NCI-H2171 (cell line): ENCODE measurements at places on chromosomes 16 and 17.

- DNase-seq, result peak; percentile 50
Measured at GRCh38 chr17:80968602-80969029, 23.0 kb upstream of the CHMP6 start.

DNA sequence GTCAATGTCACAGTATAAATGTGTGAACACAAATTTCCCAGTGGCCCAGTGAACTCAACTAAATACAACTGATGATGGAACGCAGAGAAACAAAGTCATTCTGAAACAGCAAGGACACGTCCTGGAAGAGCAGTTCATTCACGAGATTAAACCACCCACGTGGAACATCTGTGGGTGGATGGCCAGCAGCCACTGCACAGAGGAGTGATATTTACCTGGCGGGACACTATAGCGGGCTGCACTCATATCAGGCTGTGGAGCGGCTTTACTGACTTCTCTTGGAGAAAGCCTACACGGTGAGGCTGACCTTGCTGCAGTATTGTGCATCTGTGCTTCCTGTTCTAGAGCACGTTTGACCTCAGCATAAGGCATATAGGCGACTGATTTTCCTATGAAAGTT lies 87.3 kb downstream of the TTC19 start:
- DNase-seq, result no peak

DNA sequence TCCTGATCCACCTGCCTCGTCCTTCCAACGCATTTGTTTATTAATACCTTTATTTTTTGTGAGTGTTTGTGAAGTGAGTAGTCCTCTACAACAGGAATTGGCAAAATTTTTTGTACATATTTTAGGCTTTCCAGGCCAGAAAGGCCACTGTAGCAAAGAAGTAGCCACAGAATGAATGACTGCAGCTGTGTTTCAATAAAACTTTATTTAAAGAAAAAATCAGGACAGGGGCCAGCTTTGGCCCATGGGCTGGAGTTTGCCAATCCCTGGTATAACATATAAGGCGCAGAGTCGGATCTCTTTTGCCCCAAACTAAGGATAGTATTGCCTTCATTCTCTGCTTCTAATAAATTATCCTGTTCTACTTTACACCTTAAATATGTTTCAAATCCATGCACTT lies 198.0 kb upstream of the COX10 start:
- DNase-seq, result no peak

DNA sequence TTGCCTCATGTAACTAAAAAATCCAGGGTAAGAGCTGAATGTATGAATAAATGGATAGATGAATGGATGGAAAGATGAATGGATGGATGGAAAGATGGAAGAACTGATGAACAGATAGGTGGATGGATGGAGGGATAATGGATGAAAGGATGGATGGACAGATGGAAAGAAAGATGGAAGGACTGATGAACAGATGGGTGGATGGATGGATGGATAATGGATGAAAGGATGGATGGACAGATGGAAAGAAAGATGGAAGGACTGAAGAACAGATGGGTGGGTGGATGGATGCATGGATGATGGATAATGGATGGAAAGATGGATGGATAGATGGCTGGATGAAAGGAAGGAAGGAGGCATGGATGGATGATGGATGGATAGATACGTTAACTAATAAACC lies 11.9 kb downstream of the CHD9NB start:
- no peak for DNase-seq

- no peak for DNase-seq
Measured at GRCh38 chr17:74530831-74531150, 484 bp downstream of the CD300LB start.

- DNase-seq, result no peak
Measured at GRCh38 chr16:13994239-13995106, 74.5 kb downstream of the ERCC4 start.

GRCh38 chr16:71693164-71693563 lies 31.3 kb downstream of the PHLPP2 start:
- DNase-seq, result no peak

DNA sequence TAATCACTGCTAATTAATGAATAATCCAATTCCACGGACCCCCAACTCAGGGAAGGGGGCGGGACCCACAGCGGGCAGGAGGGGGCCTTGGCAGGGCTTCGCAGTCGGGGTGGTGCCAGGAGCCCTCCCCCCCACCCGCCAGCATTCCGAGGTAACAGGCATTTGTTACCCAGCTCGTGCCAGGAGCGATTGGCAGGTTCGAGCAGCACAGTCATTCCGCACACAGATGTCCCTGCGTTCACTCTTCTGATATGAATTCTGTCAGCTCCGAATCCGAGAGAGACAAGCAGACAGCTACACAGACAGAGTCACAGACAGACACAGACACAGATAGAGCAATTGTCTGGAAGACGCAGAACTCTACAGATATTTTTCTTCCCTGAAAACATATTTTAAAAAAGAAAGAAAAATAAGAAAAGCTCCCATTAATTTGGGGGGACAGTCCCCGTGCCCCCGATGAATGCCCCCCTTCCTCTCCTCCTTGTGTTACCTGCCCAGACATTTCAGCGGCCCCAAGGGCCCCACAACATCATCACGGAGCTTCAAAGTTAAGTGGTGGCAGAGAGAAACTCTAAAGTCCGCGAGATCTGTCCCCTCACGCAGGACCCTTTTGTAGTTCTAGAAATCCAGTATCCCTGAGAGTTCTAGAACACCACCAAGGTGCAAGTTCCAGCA lies 10.2 kb downstream of the NEUROD2 start:
- DNase-seq, result peak; percentile 36

GRCh38 chr17:19703106-19703827 lies 13.1 kb downstream of the SLC47A2 start:
- no peak for DNase-seq

DNA sequence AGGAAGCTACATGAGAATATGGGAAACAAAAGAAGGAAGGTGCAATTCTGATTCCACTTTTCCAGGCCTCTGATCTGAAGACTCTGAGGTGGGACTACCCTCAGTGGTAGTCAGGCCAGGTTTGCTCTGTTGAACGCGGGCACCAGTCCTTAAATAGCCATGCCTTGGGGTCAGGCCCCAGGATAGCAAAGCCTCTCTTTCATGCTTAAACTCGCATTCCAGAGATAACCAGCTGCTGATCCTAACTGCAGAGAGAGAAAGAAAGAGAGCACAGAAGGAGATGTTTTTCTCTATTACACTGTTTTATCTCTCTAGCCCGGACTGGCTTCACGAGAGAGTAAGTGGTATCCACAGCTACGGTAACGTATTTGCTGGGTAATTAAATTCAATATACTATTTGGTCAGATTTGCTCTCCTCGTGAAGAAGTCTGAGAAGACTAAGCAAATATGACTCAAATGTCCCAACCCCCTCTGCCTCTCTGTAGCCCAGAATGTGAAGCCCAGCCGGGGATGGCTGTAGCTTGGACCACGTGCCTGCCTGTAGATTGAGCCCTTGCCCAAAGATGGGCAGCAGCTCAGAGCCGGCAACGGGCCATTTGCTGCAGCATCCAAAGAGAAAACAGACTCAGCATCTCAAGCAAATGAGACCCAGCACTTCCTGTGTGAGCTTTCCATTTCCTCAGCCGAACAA lies 122.2 kb downstream of the SMG6 start:
- DNase-seq, result no peak

DNA sequence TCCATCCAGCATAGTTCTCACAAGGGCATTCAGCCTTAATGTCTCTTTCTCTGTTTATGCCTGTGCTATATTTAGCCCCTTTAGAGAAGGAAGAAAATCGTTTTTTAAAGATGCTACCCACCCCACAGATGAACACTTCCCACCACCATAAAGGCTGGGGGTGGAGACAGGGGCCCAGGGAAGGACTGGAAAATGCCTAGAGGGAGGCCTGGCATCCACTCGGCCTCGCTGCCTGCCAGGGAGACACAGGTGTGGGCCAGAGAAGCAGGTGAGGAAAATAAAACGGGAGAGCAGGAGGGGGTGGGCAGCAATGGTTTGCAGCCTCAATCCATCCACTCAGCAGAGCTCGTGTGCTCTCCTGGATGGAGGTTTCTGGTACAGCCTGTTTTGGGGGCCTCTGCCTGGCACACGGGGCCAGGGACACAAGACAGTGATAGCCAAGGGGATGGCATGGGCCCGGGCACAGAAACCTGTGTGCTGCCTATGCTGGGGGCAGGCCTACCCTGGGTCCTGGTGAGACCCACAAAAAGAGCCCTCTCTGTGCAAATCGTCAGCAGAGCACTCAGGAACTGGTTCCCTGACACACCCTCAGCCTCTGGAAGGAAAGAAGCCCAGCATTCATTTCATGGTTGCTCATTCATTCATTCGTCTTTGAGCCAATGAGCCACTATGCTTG lies 121.4 kb downstream of the C16orf78 start:
- DNase-seq, result no peak

GRCh38 chr17:76547183-76547641 lies 7.4 kb downstream of the PRCD start:
- DNase-seq, result peak; percentile 75

- DNase-seq, result no peak
Measured at GRCh38 chr16:79162977-79163376, 437.6 kb downstream of the MAF start.
